Osteocyte (in vitro differentiated cells): ENCODE measurements at places on chromosomes 11 and 22. TPM values are rescaled to one million over a fixed set of nuclear protein-coding genes. Genes with fewer than 3 reads are reported as not detected.

DNA sequence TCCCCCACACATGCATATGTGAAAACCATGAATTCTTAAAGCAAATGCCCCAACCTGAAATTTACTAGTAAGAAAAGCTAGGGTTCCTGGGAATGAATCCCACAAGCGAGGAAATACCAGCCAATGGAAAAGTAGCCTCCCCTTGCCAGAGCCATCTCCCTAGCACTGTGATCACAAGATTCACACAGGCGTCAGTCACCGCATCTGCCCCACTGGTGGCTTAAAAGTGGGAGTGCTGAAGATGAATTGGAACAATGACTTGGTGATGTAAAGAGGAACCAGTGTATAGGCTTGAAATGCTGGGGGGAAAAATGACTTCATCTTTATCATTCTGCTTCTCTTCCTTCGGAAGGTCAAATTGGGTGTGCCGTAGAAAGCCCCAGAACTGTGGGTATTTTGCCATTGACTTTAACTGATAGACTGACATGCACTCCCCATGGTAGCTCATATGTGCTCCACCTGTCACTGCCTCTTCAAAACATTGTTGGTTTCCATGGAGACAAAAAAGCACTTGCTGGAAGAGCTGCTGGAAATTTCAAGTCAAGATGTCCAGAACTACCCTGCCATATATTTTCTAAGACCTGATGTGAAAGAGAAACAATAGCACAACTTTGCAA is 19.2 kb upstream of the ASPHD2 start:
- no peak for DNase-seq

DNA sequence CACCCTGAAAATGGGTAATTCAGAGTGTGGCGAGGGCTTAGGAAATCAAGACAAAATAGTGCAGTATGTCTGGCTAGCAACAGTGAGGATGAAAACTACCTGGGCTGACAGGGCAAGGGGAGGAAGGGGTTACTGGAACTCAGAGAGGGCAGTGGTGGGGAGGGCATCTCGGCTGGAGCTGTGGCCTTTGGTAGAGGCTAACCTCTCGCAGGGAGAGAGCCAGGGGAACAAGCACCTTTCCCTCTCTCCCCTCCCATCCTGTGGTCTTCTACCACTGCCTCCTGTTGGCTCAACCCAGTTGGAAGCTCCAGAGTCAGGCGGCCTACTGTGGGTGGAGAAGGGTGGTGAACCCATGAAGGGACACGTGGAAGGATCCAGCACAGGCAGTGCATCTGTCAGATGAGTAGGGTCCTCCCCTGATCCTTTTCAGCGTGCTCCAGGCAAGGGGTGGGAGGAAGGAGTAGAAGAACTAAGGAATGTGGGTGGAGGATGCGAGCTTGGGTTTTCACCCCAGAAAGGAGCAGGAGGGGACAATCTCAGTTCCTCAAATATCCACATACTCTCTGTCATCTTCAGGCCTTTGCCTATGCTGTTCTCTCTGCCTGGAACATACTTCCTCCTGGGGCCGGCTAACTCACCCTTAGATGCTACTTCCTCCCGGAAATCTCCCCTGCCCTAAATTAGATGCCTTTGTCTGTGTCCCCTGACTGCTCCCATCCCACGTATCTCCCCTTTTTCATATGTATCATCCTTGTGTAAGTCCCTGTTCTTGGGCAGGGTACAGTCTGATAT is 6.2 kb upstream of the KCNE3 start:
- peak; percentile 66 for DNase-seq

GRCh38 chr11:68028802-68029545 is 1.5 kb upstream of the NDUFS8 start:
- DNase-seq, result no peak

DNA sequence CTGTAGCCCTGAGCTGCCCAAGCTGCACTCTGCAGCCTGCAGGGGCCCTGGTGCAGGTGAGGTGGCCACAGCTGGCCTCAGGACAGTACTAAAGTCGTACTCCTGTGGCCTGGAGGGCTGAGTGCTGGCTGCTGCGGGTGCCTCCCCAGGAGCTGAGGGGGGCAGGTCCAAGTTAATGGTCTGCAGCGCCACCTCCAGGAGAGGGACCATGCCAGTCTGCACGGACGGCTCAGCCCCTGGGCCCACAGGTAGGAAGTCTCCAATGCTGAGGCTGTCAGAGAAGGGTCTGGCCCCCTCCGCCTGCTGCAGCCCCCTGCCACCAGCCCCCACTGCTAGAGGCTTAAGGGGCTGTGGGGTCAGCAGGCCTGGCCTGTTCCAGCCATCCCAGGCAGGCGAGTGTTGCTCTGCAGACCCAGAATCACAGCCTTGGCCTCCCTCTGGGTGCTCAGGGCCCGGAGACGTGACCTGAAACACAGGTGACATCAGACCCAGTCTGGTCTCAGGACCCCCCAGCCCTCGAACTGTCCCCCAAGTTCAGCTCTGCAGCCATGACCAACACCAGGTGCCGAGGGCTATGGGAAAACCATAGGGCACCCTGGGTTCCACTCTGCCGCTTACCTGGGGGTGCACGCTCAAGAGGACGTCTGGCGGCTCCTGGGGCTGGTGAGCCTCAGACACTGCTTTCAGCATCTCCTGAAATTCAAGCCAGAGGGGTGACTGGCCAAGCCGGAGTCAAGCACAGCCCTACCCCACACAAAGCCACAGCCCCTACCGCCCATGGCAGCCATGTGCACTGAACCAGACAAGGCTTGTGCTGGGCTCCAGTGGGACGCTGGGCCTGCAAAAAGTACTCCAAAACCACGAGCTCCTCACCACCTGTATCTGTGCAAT is 20.8 kb downstream of the SELENOO start:
- no peak for DNase-seq

- DNase-seq, result no peak
These were observed 169.3 kb downstream of the CASP12 start for GRCh38 chr11:104728927-104729326.

GRCh38 chr22:42336527-42337227 is 66.2 kb upstream of the TCF20 start:
- no peak for DNase-seq

DNA sequence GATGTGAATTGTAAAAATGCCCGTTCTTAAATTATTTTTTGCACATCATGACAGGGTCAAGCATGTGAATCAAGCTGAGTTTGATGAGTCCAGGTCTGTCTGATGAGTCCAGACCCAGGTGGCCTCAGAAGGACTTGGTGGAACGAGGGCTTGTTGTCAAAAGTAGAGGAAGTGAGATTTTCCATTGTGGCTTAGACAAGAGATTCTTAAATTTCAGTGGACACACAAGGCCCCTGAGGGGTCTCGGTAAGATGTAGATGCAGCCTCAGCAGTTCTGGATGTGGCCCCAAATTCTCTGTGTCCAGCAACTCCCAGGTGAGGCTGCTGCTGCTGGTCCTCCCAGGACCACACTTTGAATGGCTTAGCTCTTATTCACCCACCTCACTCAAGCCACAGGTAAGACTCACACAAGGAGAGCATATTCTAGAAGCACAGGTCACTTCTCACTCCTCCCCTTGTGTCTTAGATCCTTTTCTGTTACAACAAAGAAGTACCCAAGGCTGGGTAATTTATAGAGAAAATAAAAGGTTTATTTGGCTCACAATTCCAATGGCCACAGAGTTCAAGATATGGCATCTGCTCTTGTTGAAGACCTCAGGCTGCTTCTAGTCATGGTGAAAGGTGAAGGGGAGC is 98.8 kb downstream of the GGTLC2 start:
- DNase-seq, result no peak

GRCh38 chr22:46289244-46289891 is 7.3 kb upstream of the GTSE1 start:
- DNase-seq, result no peak

GRCh38 chr11:115623021-115623451 is 118.8 kb upstream of the CADM1 start:
- DNase-seq, result peak; percentile 96

- no peak for DNase-seq
These were observed 167.1 kb upstream of the NARS2 start for GRCh38 chr11:78741741-78742140.

DNA sequence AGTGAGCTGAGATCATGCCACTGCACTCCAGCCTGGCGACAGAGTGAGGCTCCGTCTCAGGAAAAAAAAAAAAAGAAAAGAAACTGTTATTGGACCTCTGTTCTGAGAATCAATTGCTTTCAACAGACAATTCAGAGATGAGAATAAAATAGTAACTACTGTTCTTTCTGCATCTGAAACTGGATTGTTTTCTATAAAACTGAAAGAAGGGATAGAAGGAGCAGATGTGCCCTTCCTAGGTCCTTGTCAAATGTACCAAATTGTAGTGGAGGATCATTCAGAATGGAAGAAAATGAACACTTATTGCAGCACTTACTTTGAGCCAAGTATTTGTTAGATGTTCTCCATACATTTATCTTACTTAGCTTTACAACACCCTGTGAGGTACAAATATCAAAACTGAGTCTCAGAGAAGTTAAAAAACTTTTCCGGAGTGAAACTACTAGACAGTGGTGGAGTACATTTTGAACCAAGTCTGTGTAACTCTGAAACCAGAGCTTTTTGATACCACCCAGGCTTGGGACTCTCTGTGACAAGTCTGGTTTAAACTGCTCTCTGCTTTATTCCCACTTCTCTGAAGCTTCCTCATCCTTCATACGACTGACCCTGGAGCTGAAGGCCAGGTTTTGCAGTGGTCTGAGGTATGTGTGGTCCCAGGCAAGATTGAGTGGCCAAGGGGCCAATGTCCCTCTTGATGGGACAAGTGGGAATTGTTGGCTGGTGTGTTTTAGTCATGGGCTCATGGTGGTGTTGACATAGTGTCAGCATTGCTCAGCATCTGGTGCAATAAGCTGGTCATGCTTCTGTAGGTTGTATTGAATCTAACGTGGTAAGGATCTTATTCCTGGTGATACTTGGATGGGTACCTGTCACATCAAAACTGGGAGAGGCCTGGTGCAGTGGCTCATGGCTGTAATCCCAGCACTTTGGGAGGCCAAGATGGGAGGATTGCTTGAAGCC is 48.2 kb upstream of the CCDC134 start:
- DNase-seq, result no peak

- no peak for DNase-seq
These were observed 213.1 kb downstream of the INSC start for GRCh38 chr11:15327786-15328231.

- DNase-seq, result no peak
These were observed 95.0 kb downstream of the PDE2A start for GRCh38 chr11:72578991-72579815.

- no peak for DNase-seq
These were observed 155.0 kb downstream of the ADAMTS15 start for GRCh38 chr11:130603335-130603906.

DNA sequence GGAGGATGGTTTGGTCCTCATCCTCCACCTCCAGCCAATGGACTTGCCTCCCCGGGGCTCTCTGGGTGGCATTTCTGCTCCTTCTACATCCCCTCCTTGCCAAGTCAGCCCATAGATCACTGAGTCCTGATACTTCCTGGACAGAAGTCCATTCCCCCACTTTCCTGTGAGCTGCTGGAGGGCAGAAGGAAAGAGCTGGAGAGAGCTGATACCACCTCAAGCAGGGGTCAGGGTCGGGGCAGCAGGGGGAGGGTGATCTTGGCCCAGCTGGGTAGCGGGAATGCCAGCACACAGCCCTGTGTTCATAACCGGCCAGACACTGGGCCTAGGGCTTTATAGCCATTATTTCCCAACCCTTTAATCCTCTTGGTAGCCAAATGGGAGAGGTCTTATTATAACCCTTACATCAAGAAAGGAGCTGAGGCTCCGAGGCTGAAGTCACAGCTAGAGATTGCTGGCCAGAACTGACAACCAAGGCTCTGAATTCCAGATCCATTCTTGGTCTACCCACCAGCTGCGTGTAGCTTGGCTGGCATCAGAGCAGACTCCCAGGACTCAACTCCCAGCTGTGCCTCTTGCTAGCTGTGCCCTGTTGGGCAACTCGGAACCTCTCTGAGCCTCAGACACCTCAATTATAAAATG is 39.9 kb downstream of the CD6 start:
- no peak for DNase-seq

GRCh38 chr11:61948505-61948904 is 1.6 kb upstream of the BEST1 start:
- DNase-seq, result peak; percentile 44

GRCh38 chr22:42955848-42956247 is 59.1 kb downstream of the PACSIN2 start:
- DNase-seq, result no peak

- peak; percentile 72 for DNase-seq
These were observed 107.5 kb downstream of the TRIM29 start for GRCh38 chr11:120030411-120030810.

DNA sequence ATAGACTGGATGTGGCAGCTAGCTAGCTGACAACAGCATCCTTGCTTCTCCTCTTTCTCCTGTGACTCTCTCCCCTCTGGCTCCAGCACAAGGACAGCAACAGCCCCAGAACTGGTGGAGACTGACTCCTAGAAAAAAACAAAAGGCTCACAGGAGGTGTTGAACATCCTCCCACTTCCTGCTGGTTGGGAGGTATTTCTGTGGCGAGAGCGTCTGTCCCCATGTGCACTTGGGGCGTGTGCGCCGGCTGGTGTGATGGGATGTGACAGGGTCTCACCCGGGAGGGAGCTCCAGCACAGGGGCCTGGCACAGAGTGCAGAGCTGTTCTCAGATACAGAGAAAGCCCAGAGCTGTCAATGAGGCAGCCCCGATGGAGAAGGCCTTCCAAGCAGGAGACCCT is 107.2 kb upstream of the E2F8 start:
- no peak for DNase-seq

GRCh38 chr11:112470355-112470754 is 209.7 kb upstream of the PLET1 start:
- no peak for DNase-seq

GRCh38 chr11:73157101-73158010 is 15.2 kb upstream of the FCHSD2 start:
- no peak for DNase-seq

GRCh38 chr11:100676901-100677300 is 10.2 kb upstream of the ARHGAP42 start:
- no peak for DNase-seq

DNA sequence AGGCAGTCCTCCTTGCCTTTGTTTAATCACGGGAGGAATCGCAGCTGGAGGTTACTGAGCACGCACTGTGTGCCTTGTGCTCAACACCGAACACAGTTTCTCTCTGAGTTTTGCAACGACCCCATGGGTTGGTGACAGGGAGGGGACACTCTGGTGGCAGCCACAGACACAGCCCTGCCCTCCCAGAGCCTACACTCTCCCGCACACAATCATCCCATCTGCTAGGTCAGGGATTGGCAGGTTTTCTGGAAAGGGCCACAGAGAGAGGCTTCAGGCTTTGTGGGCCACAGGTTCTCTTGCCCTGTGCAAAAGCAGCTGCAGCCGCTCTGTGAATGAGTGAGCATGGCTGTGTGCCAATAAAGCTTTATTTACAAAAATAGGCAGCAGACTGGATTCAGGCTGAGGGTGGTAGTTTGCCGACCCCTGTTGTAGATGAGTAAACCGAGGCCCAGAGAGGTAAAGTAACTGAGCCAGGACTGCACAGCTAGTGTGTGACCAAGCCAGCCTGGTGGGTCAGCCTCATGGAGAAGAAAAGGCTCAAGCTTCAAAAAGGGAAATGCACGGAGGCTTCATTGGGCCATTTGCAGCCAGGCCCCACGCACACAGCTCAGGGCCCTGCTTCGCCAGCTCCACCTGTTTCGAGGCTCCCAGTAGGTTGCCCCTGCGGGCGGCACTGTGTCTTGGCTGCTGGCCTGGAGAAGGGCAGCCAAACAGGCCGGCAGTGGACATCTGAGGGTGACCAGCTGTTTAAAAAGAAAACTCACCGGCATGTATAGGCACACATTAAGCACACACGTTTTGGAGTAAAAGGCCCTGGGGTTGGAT is 16.3 kb downstream of the LTO1 start:
- no peak for DNase-seq

GRCh38 chr11:62666259-62666926 is 1.3 kb downstream of the CSKMT start:
- no peak for DNase-seq

GRCh38 chr11:37712251-37712650 is 1114.2 kb upstream of the RAG2 start:
- DNase-seq, result no peak

Gene GDPD4
- total RNA-seq, result not detected in 2 replicates

Gene OR1S1
- not detected in 2 replicates for total RNA-seq

Gene BSX
- not detected in 2 replicates for total RNA-seq
